ENCODE measurements at places on chromosomes 4 and X. TPM values are rescaled to one million over a fixed set of nuclear protein-coding genes. Genes with fewer than 3 reads are reported as not detected.

Gene LDOC1
- 105 TPM for total RNA-seq

Gene CYLC1
- total RNA-seq = not detected

Gene TREX2
- 0.78 TPM for total RNA-seq

Gene ARHGAP4
- total RNA-seq = 0.75 TPM

Gene NXF2B
- total RNA-seq = not detected

Gene NKX6-1
- 0.58 TPM for total RNA-seq

Gene PCDH18
- not detected for total RNA-seq

Gene FGFBP1
- total RNA-seq = 3.4 TPM

Gene PAGE2
- total RNA-seq = not detected

Gene SPATA18
- total RNA-seq = 4.5 TPM

Gene NR3C2
- not detected for total RNA-seq

Gene MAGEC1
- total RNA-seq = 0.04 TPM

Gene SOWAHD
- total RNA-seq = 0.14 TPM

Gene SYN1
- 0.33 TPM for total RNA-seq

Gene SULT1B1
- total RNA-seq = not detected

Gene CASP3
- 19.5 TPM for total RNA-seq

Gene PPP2R3B
- 23.5 TPM for total RNA-seq

Gene NMU
- total RNA-seq = 0.97 TPM

Gene CD38
- 7.9 TPM for total RNA-seq

Gene BST1
- total RNA-seq = 17.6 TPM

Gene MGARP
- 0.67 TPM for total RNA-seq

Gene PRSS12
- 0.33 TPM for total RNA-seq

Gene SCD5
- 8.1 TPM for total RNA-seq

Gene WDFY3
- 7.9 TPM for total RNA-seq

Gene TKTL2
- not detected for total RNA-seq

Gene GUCY1A1
- total RNA-seq = not detected

Gene TMEM31
- total RNA-seq = not detected

Gene ARMCX1
- total RNA-seq = 0.31 TPM

Gene HDX
- total RNA-seq = 3.1 TPM

Gene HS6ST2
- total RNA-seq = 0.07 TPM

Gene AFM
- total RNA-seq = not detected

Gene TMPRSS11F
- total RNA-seq = not detected

Gene MAGEA2B
- not detected for total RNA-seq

Gene CT45A2
- not detected for total RNA-seq

Gene ZNF711
- 0.89 TPM for total RNA-seq

Gene RAB41
- total RNA-seq = not detected

Gene SERTM2
- total RNA-seq = not detected

Gene PARM1
- 0.62 TPM for total RNA-seq

Gene CDS1
- total RNA-seq = 0.82 TPM

Gene NKX3-2
- total RNA-seq = 0.17 TPM

Gene SLC34A2
- total RNA-seq = not detected

Gene CXCL13
- total RNA-seq = not detected

Gene CTAG2
- not detected for total RNA-seq

Gene ERAS
- total RNA-seq = not detected

Gene SEC31A
- 81.5 TPM for total RNA-seq

Gene CPZ
- total RNA-seq = 0.44 TPM

Gene F8A2
- total RNA-seq = not detected

Gene SPATA4
- 0.20 TPM for total RNA-seq

Gene GRIA3
- total RNA-seq = not detected

Gene NXT2
- total RNA-seq = 12.1 TPM

Gene FGF16
- not detected for total RNA-seq

Data from A549 treated with CpdA at 1 μM for 4 hours (cell line).